ENCODE measurements at places on chromosomes 5 and 9.
A peak's percentile ranks its signal among the peaks of the same experiment; 100 is the strongest.

GRCh38 chr5:53576674-53577073 lies 16.2 kb downstream of the NDUFS4 start:
- no peak for DNase-seq

DNA sequence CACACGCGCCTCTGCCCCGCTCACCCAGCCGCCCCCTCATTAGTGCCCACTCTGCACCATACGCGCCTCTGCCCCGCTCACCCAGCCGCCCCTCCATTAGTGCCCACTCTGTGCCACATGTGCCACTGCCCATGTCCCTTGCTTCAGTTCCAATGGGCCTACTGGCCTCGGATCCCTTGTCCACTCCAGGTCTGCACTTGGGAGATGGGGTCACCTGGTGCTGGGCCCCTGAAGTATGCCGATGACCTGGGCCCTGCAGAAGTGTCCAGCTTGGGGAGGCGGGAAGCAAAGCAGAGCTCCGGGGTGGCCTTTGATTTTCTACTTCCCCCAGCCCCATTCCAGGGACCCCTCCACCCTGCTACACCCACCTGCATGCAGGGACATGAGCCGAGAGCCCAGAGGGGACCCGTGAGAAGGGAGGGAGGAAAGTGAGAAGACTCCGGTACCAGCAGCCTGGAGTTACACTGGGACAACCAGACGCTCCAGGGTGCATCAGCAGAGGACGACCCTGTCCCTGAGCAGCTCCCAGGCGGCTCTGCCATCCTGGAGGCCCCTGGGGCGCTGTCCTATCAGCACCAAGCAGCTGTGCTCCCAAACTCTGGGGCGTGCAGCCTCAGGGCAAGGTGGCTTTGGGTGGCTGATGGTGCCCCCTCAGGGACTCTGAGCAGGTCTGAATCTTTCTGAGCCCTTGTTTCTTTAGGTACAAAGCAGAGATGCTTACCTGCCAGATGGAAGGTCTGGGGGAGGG lies 140.8 kb downstream of the RXRA start:
- DNase-seq, result no peak

DNA sequence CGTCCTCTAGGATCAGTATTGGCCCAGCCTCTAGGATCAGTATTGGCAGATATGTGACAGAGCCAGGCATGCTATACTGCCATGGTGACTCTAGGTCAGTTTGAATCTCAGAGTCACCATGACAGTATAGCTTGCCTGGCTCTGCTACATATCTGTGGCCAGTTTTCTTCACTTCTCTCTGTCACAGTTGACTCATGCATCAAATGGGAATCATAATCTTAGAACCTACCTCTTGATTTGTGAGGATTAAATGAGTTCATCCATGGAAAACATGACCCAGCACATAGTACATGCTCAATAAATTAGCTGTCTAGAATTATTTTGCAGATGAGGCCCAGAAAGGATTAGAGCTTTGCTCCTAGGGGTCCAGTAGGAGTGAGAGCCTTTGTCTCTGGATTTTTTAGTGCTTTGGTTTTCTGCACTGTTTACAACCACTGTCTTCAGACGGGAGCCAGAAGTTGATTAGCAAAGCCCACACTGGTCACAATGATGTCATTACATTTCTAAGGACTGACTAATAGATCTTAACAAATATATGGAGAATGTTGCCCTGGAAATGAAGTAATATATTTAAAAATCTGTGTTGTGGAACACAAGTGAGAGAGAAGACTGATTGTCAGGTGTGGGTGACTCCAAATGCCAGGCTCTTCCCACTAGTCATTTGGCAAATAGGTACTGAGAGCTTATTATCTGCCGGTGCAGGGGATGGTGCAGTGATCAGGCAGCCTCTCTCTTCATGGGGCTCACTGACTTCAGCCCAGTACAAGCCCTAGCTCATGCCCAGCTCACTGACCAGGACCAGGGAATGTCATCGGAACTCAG lies 76.0 kb downstream of the COL15A1 start:
- no peak for DNase-seq

DNA sequence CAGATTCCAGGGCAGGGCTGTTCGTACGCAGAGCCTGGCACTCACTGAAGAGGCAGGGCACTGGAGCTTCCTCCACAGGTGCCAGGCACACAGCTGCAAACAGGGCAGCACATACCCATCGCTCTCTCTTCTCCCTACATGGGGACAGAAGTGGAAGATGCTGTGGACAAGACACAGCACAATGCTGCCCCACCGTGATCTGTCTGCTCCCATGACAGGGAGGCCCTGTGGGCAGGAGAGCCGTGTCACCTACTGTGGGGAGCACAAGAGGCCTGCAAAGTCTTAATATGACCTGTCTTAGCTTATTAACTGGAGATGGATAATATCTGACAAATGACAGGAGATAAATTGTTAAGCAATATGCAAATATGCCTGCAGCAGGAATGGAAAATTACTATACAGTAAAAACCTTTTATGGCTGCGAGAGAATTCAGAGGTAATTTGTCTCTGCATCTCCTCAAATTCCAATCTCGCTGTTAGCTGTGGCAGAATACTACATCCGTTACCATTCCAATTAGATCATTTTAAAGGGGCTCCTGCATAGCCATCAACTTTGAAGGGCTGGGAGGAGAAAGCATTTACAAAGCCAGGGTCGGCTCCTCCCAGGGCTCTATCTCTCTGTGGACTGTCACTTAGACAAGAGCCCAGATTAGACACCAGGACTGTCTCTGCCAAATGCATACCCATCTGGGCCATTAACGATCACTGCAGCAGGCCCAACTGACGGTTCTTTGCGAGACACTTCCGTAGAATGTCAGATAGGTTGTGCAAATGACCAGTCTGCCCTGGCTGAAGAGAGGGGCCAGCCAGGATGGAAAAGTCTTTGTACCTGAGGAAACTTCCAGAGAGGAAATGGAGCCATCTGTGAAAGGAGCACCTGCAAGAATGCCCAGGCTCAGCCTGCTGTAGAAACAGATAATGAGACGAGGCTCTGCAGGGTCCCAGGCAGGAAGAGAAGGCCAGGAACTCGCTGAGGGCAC lies 90.7 kb upstream of the FSTL4 start:
- DNase-seq, result no peak

DNA sequence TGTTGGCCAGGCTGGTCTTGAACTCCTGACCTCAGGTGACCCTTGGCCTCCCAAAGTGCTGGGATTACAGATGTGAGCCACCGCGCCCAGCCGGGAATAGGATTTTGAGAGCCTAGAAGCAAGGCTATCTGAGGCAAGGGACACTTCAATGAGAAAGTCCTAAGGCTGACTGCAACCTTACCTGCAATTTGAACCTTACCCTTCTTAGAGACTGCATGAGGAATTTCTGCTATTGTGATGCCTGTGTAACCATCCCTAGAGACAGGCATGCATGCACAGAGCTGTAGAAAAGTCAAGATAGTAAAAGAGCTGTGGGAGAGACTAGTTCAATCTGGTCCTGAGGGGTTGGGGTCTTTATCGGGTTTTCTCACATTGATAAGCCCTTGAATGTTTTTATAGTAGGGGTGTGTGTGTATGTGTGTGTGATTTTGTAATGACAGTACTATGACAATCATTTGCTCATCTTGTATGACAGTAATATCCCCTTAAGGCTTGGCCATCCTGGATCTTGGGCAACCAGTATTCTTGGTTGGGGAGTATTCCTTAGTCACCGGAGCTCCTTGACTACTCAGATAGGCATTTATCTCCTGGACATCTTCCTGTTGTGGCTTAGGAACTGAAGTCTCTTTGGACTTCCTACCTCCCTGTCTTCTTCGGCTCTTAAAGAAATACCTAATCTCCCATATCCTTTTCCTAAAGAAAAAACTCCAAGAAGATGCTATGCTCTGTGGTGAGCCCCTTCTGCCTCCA lies 11.2 kb downstream of the DNAJB5 start:
- no peak for DNase-seq

DNA sequence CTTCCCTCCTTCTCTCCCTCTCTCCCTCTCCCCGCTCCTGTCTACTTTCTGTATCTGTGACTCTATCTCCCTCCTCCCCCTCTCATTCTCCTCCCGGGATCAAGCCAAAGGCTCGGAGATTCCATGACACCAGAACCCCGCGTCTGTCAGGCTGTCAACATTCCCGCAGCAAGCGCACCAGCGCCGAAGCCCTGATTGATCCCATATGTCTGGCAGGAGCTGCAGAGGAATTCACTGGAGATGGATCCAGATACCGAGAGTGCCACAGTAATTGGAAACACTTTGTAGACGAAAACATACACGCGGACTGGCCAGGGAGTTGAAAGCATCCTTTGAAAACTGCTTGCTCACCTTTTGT lies 300 bp upstream of the SVEP1 start:
- no peak for DNase-seq

GRCh38 chr5:153713943-153714342 lies 223.5 kb downstream of the GRIA1 start:
- no peak for DNase-seq

DNA sequence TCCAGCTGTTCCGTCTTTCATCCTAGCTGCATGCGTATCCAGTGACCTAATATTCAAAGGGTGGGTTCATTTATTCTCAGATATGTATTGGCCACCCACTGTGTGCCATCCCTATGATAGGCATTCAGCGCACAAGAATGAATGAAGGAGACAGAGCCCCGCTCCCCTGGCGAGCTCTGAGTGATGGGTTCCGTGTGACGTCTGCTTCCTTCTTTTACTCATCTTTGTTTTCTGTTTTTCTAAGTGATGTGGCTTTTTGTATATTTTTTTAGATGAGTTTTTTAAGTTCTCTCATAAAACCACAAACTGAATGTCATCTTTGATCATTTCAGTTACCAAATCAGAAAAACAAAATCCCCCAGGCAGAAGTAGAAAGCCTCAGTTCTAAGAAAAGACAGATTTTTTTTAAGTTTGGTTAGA lies 168.3 kb upstream of the OTULINL start:
- peak; percentile 77 for DNase-seq

DNA sequence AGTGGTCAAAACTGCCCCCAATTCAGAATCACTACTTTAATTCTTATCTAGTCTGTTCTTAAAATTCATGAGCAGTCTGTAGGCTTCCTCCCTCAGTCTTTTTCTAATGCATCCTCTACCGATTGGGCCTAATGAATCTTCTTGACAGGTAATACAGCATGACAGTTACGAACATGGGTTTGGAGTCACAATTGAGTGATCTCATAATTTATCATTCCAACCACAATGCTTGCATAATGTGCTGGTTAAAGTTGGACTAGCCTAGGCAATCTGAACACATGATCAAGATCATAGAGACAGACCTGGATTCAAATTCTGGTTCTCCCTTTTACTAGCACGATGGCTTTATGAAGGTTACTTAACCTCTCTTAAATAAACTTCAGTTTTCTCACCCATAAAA lies 33.1 kb upstream of the SETD9 start:
- no peak for DNase-seq

DNA sequence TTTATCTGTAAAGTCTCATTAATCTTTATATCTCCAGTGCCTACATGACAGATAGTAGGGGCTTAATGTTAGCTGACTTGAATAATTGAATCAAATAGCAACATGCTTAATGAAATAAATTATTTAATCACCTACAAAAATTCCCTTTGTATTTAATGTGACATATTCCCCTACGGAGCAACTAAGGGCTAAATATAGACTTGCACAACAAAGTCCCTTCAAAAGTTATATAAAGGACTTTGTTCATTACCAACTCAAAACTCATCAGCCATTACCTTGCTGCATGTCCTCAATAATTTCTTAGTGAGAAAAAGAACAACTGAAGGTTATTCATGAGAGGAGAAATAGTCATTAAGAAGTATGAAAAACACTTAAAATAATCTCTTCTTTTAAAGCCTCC lies 424.6 kb downstream of the HCN1 start:
- no peak for DNase-seq

GRCh38 chr9:28319981-28320380 lies 746.7 kb upstream of the C9orf72 start:
- no peak for DNase-seq

- no peak for DNase-seq
Observed at GRCh38 chr5:150082374-150082773, 4.0 kb downstream of the CSF1R start.

DNA sequence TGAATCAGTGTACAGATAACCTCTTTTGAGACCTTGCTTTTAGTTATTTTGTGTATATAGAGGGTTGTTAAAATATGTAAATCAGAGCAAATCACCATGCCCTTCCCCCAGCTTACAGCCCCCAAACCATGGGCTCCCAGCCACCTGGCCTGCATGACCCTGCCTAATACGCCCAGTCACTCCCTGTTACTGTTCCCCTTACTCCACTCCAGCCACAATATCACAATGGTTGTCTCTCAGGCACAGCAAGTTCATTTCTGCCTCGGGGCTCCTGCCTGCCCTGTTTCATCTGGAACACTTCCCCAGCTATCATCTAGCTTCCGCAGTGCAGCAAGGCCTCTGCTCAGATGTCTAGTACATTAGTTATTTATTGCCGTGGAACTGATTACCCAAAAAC lies 5.0 kb upstream of the CARD19 start:
- DNase-seq, result no peak

- DNase-seq, result no peak
Observed at GRCh38 chr5:172626031-172626581, 15.0 kb upstream of the NEURL1B start.

- DNase-seq, result peak; percentile 1
Observed at GRCh38 chr9:74887041-74887980, at the start of gene TRPM6. Gene TRPM6, minus strand, starts transcription at chr9:74887921. Its CDS starts 65 bp downstream, at chr9:74887856.

DNA sequence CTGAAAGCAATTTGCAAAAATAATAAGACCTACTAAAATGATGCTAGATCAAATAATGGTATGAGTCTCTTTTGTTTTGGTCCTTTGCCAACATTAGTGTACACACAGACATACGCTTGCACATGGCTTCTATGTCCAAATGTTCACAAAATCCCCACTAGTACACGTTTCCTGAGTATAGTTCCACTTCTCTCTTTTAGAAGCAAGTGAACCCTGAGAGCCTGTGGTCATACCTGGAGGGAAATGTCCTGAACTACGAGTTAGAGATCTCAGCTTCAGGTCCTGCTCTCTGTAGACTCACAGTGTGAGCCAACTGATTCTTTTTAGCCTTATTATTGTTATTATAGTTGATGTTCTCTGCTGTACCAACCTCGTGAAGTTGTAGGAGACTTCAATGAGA lies 47.3 kb upstream of the ACTBL2 start:
- no peak for DNase-seq

- DNase-seq, result peak; percentile 77
Observed at GRCh38 chr9:127608104-127608966, 3.7 kb upstream of the STXBP1 start.

- DNase-seq, result no peak
Observed at GRCh38 chr9:76893395-76893932, 12.4 kb downstream of the PRUNE2 start.

GRCh38 chr5:58322453-58322852 lies 137.4 kb downstream of the PLK2 start:
- no peak for DNase-seq

DNA sequence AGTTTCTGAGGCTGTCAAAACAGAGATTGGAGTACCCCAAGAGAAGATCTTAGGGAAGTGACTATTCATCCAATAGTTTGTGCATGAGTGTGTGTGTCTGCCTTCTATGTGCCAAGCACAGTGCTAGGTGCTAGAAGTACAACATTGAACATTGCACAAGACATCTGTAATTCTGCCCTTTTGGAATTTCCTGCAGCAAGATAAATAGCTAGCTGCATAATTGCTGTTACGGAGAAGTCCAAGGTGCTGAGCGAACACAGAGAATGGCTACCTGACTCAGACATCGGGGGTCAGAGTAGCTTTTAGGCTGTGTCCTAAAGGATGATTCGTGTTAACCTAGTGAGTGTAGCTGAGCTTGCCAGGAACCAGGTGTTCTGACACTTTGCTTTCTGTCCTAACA lies 44.8 kb downstream of the PAPPA start:
- DNase-seq, result no peak

GRCh38 chr9:113154471-113154870 lies 3.7 kb downstream of the SLC31A2 start:
- no peak for DNase-seq
